SW 1271 (cell line): ENCODE measurements at places on chromosomes 6 and 20.

DNA sequence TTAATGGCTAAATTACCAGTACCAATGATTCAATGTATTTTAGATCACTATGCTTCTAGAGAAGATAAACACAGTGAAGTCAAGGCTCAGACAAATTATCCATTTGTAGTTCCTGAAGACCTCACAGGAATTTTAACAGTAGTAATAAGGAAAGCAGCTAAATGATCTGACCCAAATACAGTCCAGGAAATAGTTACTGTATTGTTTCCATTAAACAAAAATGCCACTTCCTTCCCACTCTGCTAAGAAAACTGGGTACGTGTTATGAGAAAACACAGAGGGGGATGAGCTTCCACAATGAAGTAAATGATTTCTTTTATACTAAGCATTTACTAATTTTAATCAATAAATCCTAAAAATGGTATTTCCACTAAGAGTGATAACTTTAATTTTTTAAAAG, 127.9 kb downstream of the CDK19 start:
- DNase-seq: no peak

- DNase-seq: no peak
Measured at GRCh38 chr6:161037873-161038228, 46.3 kb downstream of the MAP3K4 start.

DNA sequence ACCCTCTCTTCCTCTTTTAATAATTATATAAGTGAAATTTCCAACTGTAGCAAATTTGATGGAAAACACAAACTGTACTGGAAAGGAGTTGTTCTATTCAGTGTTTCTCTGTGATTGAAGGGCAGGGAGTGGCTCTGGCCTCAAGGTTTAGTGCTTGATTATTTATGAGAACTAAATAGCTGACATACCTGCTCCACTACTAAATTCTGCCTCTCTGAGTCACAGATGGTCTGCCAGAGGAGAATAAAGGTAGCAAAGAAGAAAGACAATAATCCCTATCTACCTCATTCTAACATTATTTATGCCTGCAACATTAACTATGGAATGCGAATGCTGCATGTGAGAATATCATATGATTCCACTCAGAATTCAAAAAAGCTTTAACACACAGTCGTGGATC, 9.3 kb downstream of the BMP5 start:
- DNase-seq: no peak

DNA sequence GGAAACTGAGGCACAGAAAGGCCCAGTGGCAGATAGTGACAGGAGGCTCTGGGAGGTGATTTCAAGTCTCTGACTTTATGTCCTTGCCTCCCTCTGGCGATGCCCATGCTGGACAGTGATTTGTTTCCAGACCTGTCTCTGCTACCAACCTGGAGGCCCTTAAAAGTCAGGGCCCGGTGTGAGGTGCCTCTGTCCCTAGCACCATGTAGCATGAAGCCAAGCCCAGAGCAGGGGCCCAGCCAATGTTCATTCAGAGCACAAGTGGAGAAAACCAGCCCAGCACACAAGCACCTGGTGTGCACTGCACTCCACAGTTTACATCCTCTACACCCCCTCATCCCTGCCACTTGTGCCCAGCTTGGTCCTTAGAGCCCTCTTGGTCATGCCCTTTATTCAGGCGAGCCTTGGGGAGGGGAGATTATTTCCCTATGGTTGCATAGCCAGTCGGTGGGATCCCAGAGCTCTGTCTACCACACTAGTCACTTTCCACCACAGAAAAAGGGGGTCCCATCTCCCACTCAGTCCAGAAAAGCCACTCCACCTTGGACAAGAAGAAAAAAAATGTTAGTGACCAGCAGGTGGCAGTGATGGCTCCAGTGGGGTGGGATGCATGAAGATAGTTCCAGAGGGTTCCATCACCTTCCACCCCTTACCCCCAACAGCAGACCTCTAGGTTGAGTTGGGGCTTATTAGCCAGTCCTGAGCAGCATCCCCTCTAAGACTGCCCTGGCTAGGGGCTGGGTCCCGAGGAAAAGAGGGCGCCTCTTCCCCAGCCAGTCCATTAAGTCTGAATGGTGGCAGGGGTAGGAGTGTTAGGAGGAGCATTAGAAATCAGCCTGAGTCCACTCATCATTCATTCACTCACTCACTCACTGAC, 30.9 kb downstream of the KIAA1755 start:
- peak; percentile 29 for DNase-seq

DNA sequence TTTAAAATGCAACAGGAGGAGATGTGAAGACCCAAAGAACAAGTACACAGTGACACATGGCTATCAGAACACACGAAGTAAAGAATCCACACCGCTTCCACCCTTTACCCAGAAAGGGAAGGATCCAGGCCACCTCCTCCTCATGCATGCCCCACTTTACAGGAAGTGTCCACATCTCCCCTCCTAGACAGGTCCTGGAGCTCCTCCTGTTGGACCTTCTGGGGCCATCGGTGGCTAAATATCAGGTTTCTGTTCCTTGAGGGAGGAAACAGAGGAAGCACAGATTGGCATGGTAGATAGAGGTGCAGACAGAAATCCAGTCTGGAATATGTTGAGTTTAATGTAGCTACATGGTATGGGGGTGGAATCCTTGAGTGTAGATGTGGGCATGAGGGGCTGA, 10.9 kb downstream of the NINL start:
- no peak for DNase-seq

DNA sequence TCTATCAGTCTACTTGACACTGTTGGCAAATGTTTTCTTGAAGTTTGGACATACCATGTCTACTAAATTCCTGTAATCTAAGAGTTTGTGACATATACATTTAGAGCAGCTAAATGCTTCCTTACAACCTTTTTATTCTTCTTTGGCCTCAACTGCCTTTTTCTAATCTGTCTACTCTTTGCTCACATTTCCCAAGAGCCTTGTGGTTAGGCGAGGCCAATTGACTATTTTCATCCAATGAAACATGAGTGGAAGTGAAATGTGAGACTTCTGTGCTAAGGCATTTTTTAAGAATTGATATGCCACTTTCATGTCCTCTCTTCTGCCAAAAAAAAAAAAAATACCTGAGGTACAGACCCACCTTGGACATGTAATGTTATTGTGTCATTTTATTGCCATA, 158.2 kb upstream of the MCHR2 start:
- DNase-seq: no peak

DNA sequence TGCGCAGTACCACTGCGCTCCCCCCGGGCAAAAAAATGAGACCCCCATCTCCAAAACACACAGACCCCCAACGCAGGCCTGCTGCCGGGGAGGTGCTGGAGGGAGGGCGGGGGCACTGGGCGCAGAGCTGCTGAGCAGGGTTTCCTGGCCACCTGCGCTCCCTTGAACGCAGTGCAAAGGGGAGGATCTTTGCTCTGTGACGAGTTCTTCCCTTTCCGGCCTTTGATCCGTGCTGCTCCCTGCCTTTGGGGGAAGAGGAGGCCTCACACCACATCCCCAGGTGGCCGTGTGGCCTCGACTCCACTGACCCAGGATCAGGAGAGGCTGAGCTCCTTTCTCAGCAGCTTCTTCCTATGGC, 8.9 kb upstream of the COL20A1 start:
- no peak for DNase-seq

GRCh38 chr6:21348504-21349195, 244.9 kb upstream of the SOX4 start:
- no peak for DNase-seq

DNA sequence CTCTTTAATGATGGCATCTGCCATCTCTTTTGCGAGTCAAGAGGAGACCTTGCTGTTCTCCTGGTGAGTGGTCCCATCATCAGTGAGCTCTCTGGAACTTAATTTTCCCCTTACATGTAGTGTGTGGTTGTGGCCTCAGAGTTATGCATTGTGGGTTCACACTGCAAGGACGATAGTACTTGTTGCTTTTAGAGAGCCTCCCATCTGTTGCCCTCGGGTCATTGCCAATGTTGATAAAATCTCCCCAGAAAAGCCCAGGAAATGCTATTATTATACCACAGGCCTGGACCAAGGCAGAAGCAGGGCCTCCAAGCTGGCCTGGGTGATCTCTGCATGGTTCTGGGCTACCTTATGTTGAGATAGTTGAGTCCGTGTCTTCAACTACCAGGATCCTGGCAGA, 241.6 kb downstream of the BMP7 start:
- no peak for DNase-seq

DNA sequence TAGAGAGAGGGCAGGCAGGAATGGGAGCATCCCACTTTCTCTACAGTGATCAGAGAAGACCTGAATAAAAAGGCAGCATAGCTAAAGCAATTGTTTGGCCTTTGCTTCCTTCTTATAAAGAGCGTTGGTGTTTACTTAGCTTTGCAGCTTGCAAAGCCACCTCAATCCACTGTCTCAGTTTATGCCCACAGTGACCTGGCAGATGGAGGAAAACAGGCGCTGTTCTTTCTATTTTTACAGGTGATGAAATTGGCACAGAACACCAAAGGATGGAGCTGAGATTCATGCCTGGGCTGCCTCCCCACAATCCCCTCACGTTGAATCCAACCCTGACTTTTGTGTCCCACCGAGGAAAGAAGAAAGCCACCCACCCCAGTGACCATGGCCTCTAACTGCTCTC, 130.5 kb downstream of the TTLL2 start:
- no peak for DNase-seq

GRCh38 chr6:169536446-169537170, 165.2 kb downstream of the WDR27 start:
- DNase-seq: no peak

- no peak for DNase-seq
Measured at GRCh38 chr20:63065911-63066310, 59.1 kb upstream of the BHLHE23 start.

- DNase-seq: peak; percentile 65
Measured at GRCh38 chr6:122609881-122610689, at the start of gene PKIB. Gene PKIB, plus strand, starts transcription at chr6:122610405. Its CDS starts 107,390 bp downstream, at chr6:122717795.
